ENCODE measurements at places on chromosomes 7 and 10.

- no peak for DNase-seq
Observed at GRCh38 chr7:90595342-90595800, 750 bp upstream of the CDK14 start.

DNA sequence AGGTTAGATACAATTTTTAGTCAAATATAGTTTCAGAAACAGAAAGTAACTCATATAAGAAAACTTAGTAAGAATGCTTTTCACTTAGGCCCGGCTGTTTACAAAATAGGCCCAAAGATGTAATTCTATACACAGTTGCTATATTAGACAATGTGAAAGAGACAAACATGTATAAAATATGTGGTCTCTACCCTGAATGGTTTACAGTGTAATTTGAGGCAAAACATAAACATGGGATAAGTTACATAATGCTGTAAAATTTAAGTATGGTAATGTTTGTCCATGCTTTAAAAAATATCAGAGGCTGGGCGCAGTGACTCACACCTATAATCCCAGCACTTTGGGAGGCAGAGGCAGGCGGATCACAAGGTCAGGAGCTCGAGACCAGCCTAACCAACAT lies 18.7 kb downstream of the KRIT1 start:
- DNase-seq = no peak

DNA sequence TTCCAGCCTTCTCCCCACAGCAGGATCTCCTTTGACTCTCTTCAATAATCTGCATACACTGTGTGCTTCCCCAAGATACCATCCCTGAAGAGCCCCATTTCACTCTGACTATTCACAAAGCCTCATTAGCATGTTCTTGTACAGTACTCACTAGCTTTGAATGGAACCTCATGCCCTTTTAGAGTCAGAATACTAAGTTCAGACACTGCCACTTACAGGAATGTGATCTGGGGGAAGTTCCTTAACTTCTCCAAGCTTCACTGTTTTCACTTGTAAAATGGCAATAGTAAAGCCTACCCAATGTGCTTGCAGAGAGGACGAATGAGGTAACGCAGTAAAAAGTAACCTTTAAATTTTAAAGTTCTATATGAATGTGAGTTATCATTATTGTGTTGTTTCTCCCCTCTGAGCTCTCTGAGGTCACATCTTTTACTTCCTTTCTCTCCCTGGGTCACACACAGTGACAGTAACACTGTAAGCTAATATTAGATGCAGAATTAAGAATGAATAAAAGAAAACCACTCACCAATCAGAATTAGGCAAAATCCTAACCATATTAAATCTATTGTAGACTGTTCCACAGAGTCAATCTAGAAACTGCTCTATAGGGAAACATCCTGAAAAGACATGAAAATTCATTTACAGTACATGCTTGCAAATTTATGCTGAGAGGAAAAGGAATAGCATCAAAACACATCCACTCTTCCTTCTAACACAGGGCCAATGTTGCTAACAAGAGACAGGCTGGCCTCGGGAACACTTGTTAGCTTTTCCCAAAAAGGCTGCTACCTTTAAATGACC lies 64.2 kb upstream of the IL6 start:
- DNase-seq = no peak

DNA sequence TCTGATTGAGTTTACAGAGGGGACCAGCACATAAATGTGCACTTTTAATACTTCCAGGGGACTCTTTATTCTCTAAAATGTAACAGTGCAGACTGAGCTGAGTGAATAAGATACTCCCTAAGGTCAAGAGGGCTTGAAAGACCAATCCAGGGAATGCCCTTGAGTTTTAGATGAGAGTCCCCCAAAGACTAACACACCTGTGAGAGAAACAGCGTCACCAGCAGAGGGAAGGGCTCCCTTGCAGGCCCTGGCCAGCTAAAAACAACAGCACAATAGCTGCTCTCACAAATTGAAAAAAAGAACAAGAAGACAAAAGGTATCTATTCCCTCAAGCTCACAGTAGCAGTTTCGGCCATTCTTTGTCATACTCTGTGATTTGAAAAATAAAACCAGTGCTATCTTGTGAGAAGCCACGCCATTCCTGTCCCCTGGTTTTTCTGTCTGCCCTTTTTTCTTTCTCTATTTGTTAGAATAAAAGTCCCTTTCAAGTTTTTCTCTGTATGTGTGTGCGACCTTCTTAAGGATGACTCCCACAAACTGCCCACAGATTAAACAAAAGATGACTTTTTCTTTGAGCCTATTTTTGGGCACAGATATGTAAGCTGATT lies 230.4 kb upstream of the BMPER start:
- no peak for DNase-seq

DNA sequence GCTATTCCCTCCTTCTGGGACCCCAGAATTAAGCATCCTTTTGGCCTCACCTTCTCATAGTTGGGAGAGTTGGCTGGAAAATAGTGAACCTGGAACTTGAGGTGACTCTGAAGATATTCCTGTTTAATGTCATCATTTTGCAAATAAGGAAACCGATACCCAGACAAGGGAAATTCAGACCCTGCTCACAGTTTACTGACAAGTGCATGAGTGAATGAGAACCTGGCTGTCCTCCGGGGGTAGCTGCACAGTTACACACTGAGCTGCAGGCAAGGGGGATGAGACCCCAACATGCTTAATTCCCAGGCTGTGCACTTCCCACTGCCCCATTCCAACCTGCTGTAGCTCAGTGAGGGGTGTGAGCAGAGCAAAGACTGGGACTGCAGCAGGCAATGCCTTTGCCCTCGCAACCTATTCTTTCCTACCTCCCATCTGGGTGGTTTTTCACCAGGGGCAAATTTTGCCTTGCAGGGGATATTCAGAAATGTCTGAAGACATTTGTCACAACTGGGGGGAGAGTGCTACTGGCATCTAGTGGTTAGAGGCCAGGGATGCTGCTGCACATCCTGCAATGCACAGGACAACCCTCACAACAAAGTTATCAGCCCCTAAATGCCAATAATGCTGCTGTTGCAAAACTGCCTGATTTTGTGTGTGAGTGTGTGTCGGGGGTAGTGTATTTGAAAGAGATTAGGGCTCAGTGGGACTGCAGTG lies 136.2 kb downstream of the SORCS3 start:
- no peak for DNase-seq
